ENCODE measurements at places on chromosomes 11 and 22.

GRCh38 chr11:26193694-26194365 lies 138.1 kb upstream of the ANO3 start:
- no peak for DNase-seq
- no peaks in the 10 kb centered on the region for H3K36me3 ChIP-seq
- H3K27ac ChIP-seq = no peak overlapping the region
- H3K27me3 ChIP-seq = no peaks in the 10 kb centered on the region

GRCh38 chr11:65506772-65507505 lies 8.1 kb downstream of the MALAT1 start:
- H3K4me1 ChIP-seq = peaks cover 2% of the 10 kb centered on the region
- peak overlapping the region; percentile 82 for H3K27ac ChIP-seq
- DNase-seq = peak; percentile 64
- peaks cover 3% of the 10 kb centered on the region for H3K36me3 ChIP-seq

- H3K4me1 ChIP-seq = no peaks in the 10 kb centered on the region
- H3K27ac ChIP-seq = no peak overlapping the region
- H3K4me3 ChIP-seq = no peak overlapping the region
- no peaks in the 10 kb centered on the region for H3K27me3 ChIP-seq
- H3K36me3 ChIP-seq = no peaks in the 10 kb centered on the region
Observed at GRCh38 chr11:2912498-2912897, 16.7 kb downstream of the PHLDA2 start.

GRCh38 chr11:74896311-74896710 lies 52.6 kb downstream of the XRRA1 start:
- H3K36me3 ChIP-seq = no peaks in the 10 kb centered on the region
- no peak for DNase-seq
- H3K27ac ChIP-seq = no peak overlapping the region
- H3K4me1 ChIP-seq = no peaks in the 10 kb centered on the region
- no peaks in the 10 kb centered on the region for H3K27me3 ChIP-seq
- H3K4me3 ChIP-seq = no peak overlapping the region

GRCh38 chr11:86702220-86702983 lies 30.0 kb upstream of the ME3 start:
- no peak overlapping the region for H3K4me3 ChIP-seq
- no peak for DNase-seq
- H3K4me1 ChIP-seq = peaks cover 12% of the 10 kb centered on the region
- no peaks in the 10 kb centered on the region for H3K27me3 ChIP-seq

DNA sequence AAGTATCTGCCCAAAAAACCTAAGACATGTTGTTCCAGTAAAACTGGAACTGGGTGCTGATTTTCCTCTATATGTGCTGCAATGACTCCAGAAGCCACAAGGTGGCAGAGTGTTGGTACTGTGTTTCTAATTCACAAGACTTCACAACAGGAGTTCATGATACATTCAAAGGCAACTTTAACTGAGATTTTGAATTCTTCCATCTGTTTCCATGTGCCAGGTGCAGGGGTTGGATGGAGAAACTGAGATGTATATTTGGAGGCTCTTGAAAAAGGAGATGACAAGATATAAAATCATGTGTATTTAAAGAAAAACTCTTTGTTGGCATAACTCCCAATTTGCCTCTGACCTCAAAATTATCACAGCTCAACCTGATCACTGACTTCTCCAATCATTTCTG lies 1098.6 kb upstream of the CCDC90B start:
- H3K4me3 ChIP-seq = no peak overlapping the region
- no peaks in the 10 kb centered on the region for H3K36me3 ChIP-seq
- H3K4me1 ChIP-seq = no peaks in the 10 kb centered on the region
- peak; percentile 33 for DNase-seq
- no peaks in the 10 kb centered on the region for H3K27me3 ChIP-seq

GRCh38 chr22:48738204-48738980 lies 1089.3 kb downstream of the BRD1 start:
- H3K4me1 ChIP-seq = no peaks in the 10 kb centered on the region
- no peak for DNase-seq
- H3K27me3 ChIP-seq = no peaks in the 10 kb centered on the region

DNA sequence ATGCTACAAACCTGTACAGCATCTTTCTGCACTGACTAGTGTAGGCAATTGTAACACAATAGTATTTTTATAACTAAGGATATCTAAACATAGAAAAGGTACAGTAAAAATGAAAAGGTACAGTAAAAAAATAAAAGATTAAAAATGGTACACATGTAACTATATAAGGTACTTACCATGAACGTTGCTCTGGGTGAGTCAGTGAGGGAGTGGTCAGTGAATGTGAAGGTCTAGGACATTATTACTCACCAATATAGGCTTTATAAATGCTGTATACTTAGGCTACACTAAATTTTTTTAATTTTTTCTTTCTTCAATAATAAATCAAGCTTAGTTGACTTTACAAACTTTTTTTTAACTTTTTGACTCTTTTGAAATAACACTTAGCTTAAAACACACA lies 59.9 kb downstream of the EIF3M start:
- H3K27me3 ChIP-seq = no peaks in the 10 kb centered on the region
- H3K36me3 ChIP-seq = no peaks in the 10 kb centered on the region
- H3K4me1 ChIP-seq = no peaks in the 10 kb centered on the region
- no peak overlapping the region for H3K27ac ChIP-seq
- H3K4me3 ChIP-seq = no peak overlapping the region
- DNase-seq = no peak

- no peak overlapping the region for H3K27ac ChIP-seq
- no peaks in the 10 kb centered on the region for H3K4me1 ChIP-seq
- no peak for DNase-seq
- H3K27me3 ChIP-seq = no peaks in the 10 kb centered on the region
- H3K4me3 ChIP-seq = no peak overlapping the region
Observed at GRCh38 chr22:45823336-45823735, 151.7 kb downstream of the ATXN10 start.

DNA sequence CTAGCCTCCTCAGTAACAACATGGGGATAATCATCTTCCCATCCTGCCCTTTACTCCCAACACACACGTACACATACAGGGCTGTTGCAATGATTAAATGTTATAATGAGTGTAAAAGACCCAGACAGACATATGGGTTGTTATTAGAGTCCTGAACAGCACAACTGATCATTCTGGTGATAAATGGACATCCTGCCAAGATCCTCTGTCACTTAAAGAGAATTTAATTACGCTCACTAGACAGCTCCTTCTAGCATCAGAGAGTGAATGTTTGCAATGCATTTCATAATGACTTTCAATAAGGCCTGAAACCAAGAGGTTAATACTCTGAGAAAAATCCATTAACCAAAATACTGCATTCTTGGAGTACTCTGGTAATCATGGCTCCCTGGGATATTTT lies 115.8 kb downstream of the KCNC1 start:
- no peak for DNase-seq
- no peaks in the 10 kb centered on the region for H3K27me3 ChIP-seq
- H3K27ac ChIP-seq = no peak overlapping the region
- no peaks in the 10 kb centered on the region for H3K4me1 ChIP-seq

- no peaks in the 10 kb centered on the region for H3K36me3 ChIP-seq
- H3K27ac ChIP-seq = no peak overlapping the region
- no peak overlapping the region for H3K4me3 ChIP-seq
- H3K4me1 ChIP-seq = no peaks in the 10 kb centered on the region
- DNase-seq = no peak
Observed at GRCh38 chr11:64670975-64671374, 52.0 kb downstream of the NRXN2 start.

GRCh38 chr11:80505771-80506170 lies 1064.9 kb upstream of the TENM4 start:
- H3K36me3 ChIP-seq = no peaks in the 10 kb centered on the region
- H3K4me3 ChIP-seq = no peak overlapping the region
- DNase-seq = no peak

- H3K27me3 ChIP-seq = no peaks in the 10 kb centered on the region
- no peak overlapping the region for H3K27ac ChIP-seq
- DNase-seq = no peak
- H3K36me3 ChIP-seq = no peaks in the 10 kb centered on the region
- no peaks in the 10 kb centered on the region for H3K4me1 ChIP-seq
- no peak overlapping the region for H3K4me3 ChIP-seq
Observed at GRCh38 chr11:34298871-34299270, 58.9 kb downstream of the ABTB2 start.

Data from ovary (tissue), 10 donors.